ENCODE measurements at places on chromosomes 16 and 17.
A peak's percentile ranks its signal among the peaks of the same experiment; 100 is the strongest.

DNA sequence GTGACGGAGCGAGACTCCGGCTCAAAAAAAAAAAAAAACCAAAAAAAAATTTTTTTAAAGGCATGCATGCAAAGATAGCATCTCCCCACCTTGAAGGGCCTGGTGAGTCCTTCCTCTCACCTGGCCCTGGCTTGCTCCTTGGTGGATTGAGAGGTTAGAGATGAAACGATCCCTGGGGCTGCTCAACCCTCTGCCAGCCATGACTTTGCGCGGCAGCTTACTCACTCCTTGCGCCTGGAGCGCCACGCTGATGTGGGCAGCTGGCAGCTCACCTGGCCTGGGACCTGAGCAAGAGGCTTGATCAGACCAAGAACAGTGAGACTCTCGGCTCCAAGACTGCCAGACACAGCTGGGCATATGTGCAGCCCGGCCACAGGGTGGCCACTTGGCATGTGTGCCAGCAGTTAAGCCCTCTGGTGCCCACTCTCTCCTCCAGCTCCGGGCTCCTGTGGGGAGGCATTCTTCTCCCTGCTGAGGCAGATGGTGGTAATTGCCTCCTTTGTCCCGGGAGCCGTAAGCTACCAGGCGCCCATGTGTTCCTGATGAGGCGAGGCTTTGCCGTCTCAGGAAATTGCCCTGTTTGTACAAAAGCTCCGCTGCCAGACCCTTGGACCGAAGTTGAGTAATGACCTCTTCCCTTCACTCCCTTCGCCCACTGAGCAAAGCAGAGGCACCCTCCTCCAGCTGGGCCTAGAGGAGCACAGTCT, 5.1 kb upstream of the EVPL start:
- no peak for DNase-seq

DNA sequence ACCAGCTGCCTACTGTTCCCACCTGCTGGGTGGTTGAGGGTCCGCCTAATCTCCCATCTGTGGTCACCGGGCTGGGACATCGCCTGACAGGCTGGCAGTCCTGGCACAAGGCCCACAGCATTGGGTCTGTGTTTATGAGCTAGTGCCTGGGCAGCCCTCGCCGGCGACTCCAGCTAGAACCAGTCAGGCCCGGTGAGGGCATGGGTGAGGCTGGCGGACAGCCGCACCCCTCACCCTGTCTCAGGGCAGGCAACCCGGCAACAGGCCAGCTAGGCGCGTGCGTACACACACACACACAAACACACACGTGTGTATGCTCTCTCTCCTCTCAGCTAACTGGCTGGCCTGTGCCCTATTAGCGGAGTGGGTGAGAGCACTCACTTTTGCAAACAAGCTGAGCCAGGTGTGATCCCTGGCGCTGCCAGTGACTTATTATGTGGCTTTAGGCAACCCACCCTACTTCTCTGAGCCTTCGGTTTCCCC, 10.4 kb downstream of the HSD11B2 start:
- DNase-seq = no peak

GRCh38 chr16:51420247-51420646, 269.2 kb upstream of the SALL1 start:
- DNase-seq = no peak

- no peak for DNase-seq
Measured at GRCh38 chr17:65557349-65558310, 3.8 kb downstream of the AXIN2 start.

GRCh38 chr16:73019457-73020362, 28.2 kb downstream of the ZFHX3 start:
- no peak for DNase-seq

- DNase-seq = peak; percentile 74
Measured at GRCh38 chr17:34252444-34253138, 2.5 kb upstream of the CCL2 start.

GRCh38 chr17:72520665-72521303, 400.0 kb downstream of the SOX9 start:
- no peak for DNase-seq

- no peak for DNase-seq
Measured at GRCh38 chr17:41656249-41657023, 32.1 kb upstream of the KRT17 start.

GRCh38 chr16:57422026-57422944, 17.7 kb downstream of the CCL17 start:
- DNase-seq = peak; percentile 41
